ENCODE measurements at places on chromosomes 11 and 22.

DNA sequence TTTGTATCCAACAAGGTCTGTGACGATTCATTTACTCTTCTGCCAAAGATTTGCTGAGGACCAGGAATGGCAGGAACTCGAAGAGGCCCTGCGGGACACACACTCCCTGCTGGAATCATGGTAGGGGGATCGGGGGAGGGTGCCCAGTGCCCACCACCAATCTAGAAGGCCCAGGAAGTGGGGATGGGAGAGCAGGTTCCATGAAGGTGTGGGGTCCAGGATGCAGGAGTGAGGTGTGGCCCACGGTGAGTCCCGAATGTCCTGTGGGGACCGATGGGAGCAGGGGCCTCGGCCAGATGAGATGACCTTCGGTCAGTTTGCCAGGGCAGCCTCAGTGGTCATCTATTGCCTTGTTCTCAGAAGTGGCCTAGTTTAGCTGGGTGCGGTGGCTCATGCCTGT, 492.7 kb downstream of the BRD1 start:
- DNase-seq = no peak

DNA sequence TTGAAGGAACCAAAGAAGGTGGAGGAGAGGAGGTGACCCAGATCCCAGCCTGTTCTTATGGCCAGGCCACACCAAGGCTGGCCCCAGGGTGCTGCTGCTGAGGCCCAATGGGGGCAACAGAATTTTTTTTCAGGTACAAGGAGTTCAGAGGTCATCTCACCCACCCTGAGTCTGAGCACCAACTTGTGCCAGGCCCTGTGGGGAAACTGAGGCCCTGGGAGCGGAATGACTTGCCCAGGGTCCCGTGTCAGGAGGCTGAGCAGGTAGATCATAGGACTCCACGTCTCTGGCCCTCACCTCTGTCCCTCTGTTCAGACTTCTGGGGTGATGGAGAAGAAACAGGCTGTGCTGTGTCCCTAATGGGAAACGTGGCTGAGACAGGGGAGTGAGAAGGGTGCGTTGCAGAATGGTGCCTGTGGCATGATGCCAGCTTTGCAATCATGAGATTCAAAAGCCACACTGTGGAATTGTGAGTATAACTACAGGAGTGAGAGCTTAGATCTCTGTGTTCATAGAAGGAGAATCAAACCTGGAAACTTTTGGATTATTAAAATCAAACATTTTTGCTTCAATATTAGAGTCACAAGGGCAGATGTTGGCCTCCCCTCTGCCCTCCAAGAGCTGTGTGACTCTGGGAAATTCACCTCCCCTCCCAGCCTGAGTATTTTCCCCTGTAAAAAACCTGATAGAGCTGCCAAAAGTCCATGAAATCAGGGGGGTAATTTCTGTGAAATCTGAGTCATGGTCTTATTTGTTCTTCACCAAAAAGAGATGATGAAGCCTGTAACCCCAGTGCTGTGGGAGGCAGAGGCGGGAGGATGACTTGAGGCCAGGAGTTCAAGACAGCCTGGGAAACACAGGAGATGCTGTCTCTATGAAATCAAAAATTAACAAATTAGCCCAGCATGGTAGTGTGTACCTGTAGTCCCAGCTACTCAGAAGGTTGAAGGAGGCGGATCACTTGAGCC, 874 bp downstream of the APOL1 start:
- DNase-seq = no peak

DNA sequence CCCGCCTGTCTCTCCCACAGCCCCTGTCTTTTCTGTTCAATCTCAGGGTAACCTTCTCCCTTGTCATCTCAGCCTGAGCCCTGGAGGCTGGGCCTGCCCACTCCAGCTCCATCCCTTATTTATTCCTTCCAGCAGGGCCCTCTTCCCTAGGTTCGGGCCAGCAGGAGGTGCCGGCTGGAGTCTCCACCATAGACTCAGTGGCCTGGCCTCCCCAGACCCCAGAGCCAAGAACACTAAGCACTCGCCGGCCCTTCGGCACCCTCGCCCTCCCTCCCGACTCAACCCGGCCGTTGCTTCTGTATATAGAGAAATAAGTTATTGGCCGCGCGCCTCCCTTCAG, 1.4 kb upstream of the RAB1B start:
- no peak for DNase-seq

GRCh38 chr11:28242596-28242995, 134.4 kb downstream of the METTL15 start:
- no peak for DNase-seq

GRCh38 chr11:10488934-10489691, 34.0 kb downstream of the AMPD3 start:
- no peak for DNase-seq

- DNase-seq = no peak
Observed at GRCh38 chr22:29224859-29225410, 19.2 kb downstream of the EMID1 start.

DNA sequence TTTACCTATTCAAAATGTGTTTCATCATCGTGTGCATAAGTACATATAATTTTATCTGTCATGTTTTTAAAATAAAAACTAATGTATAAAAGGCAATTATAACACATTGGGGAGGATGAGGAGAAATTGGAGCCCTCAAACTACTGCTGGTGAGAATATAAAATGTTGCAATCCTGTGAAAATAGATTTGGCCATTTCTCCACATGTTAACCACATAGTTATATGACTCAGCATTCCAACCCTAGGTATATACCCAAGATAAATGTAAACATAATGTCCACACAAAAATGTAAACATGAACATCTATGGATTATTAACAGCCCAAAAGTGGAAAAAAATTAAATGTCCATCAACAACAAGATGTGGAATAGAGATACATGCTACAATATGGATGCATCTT, 928.0 kb upstream of the FAT3 start:
- DNase-seq = no peak
